ENCODE measurements at places on chromosomes 12 and 14. TPM values are rescaled to one million over a fixed set of nuclear protein-coding genes. Genes with fewer than 3 reads are reported as not detected.

Gene DHRS2
- not detected for total RNA-seq

DNA sequence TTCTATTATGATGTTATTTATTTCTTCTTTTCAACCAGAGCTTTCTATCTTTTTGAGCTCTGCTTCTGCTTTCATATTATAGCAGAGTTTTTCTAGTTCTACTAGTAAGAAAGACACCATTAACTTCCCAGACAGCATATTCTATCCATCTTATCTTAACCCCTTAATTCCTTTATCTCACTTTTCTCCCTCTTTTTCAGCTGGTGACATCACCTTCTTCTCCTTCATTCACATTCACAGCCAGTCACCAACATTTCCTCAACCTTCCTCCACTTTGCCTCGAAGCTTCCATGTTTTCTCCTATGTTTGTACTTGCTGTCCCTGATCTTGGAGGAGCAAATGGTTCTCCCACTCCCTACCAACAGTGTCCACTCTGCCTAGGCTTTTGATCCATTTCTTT, 3.5 kb upstream of the CSRP2 start:
- peaks cover 14% of the 10 kb centered on the region for H3K36me3 ChIP-seq
- no peak overlapping the region for H3K27ac ChIP-seq
- no peak overlapping the region for H3K4me3 ChIP-seq

DNA sequence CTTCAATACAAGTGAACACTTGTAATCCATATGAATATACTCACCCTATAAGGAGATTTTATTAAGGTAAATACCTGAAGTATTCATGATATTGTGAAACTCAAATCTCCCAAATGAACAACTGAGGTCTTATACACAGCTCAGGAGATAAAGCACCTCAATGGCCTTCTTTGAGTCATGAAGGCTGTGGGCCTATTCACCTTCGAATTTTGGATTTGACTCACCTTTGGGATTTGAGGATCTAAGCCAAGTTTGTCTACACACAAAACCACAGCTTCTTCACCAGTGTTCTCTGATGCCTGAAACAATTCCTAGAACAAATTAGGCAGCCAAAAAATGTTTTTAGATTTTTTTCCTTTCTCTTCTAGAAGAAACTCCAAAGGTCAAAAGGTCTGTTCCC, 194.1 kb downstream of the NUAK1 start:
- peaks cover 1% of the 10 kb centered on the region for H3K27me3 ChIP-seq
- no peak overlapping the region for H3K4me3 ChIP-seq
- H3K4me1 ChIP-seq = no peaks in the 10 kb centered on the region

DNA sequence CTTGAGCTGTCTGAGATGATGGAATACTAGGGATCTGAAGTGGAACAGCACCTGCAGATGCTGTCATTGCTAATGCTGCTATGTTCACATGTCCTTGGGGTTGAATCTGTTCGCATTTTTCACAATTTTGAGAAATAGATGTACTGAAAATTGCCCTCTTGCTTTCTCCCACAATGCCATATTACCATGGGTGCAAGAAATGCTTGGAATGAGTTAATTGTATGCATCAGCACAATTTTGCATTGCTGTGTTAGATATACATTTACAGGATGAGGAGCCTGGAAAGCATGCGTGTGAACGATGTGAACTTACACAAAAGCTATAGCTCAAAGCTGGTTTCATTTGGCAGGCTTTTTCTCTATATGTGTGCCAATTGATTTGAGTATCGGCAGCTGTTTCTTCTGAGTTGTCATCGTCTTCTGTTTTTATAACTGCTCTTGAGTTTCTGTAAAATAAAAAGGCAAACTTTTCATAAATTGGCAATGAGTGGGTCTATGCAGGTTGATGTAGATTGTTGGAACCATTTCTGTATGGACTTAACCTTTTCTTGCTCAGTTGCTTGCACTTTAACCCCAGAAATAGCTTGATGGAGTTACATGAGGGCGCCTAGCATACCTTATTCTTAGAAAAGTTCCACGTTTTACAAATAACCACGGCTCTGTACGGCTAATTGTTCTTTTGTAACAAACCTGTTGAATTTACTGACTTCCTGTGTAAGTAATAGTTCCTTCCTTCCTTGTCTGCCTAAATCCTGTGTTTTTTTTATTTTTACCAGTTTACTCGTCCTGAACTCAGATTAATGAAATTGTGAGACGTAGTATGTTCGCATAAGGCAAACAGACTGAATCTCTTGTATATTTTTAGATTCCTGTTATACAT, 105.9 kb downstream of the FGD4 start:
- peaks cover 4% of the 10 kb centered on the region for H3K27me3 ChIP-seq
- DNase-seq = no peak
- no peaks in the 10 kb centered on the region for H3K36me3 ChIP-seq
- H3K4me3 ChIP-seq = no peak overlapping the region
